Calu3 (cell line): ENCODE measurements at places on chromosomes 11 and 22. TPM values are rescaled to one million over a fixed set of nuclear protein-coding genes. Genes with fewer than 3 reads are reported as not detected.

GRCh38 chr11:37657645-37658044 is 1059.6 kb upstream of the RAG2 start:
- H3K4me3 ChIP-seq = no peak overlapping the region
- H3K36me3 ChIP-seq = no peaks in the 10 kb centered on the region
- H3K27ac ChIP-seq = no peak overlapping the region
- no peak for DNase-seq
- no peaks in the 10 kb centered on the region for H3K4me1 ChIP-seq

DNA sequence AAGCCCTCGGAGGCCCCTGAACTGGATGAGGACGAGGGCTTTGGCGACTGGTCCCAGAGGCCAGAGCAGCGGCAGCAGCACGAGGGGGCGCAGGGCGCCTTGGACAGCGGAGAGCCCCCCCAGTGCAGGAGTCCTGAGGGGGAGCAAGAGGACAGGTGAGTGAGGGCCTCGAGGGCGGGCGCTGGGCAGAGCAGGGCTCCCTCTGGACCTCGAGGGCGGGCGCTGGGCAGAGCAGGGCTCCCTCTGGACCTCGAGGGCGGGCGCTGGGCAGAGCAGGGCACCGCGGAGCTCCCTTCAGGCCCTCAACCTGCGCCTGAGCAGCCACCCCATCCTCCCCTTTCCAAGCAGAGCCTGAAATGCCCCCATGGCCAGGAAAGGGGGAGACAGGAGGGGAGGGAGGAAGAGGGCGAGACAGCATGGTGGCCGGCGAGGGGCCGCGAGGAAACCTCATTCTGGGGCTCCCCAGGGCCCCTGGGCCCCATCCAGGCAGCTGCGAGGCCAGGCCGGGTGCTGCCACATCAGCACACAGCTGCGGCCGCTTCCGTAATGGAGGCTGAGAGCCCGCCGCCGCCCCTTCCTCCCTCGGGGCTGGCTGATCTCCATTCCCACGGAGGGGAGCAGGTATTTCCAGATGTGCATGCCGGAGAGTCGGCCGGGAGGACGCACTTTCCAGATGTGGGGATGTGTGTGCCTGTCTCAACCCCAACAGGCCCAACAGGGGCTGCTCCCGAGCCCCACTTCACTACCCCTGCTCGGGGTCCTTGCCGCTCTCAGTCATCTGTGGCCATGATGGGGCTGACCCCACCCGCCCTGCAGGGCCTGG is 10.0 kb downstream of the PRR33 start:
- no peak overlapping the region for H3K4me3 ChIP-seq
- H3K36me3 ChIP-seq = peaks cover 5% of the 10 kb centered on the region
- DNase-seq = no peak

DNA sequence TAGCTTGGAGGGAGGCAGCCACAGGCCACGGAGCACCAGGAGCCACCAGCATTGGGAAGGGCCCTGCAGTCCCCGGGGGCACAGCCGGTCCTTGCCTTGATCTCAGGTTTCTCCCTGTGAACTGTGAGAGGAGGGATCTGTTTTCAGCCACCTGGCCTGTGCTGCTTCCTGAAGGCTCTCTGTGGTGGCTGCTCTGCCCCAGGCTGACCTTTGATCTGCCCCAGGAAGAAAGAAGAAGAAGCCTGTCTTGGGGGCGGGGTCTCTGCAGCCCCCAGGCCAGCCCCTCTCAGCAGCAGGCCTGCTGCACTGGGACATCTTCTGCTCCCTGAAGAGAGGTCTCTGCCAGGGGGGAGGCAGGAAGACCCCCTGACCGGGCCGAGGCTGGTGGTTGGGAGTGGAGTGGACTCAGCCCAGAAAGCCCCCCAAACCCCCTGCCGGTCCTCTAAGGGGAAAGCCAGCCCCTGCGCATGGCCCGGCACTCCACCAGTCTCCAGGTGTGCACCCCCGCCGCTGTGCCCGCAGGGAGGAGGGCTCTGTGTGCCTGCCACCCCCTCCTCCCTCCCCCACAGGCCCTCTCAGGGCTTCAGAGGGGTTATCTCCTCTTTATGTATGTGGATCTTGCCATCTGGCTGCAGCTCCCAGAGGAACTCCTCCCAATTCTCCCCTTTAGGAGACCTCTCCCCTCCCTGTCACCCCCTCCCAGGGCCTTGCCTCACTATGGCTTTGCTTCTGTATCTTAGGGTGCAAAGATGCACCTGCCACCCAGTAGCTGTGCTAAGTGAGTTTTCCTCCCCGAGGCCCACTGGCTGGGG is 675.3 kb downstream of the BRD1 start:
- no peak overlapping the region for H3K4me3 ChIP-seq
- H3K4me1 ChIP-seq = no peaks in the 10 kb centered on the region
- no peak for DNase-seq
- H3K27me3 ChIP-seq = no peaks in the 10 kb centered on the region
- no peaks in the 10 kb centered on the region for H3K36me3 ChIP-seq

Gene TBX1
- not detected in 2 replicates for total RNA-seq

Gene PGM2L1
- total RNA-seq = 7.2 and 8.7 TPM in 2 replicates

Gene FBLN1
- 28.4 and 28.6 TPM in 2 replicates for total RNA-seq

Gene ARVCF
- total RNA-seq = 19.7 and 21.7 TPM in 2 replicates
